ENCODE measurements at places on chromosomes 4 and X.
A peak's percentile ranks its signal among the peaks of the same experiment; 100 is the strongest.

DNA sequence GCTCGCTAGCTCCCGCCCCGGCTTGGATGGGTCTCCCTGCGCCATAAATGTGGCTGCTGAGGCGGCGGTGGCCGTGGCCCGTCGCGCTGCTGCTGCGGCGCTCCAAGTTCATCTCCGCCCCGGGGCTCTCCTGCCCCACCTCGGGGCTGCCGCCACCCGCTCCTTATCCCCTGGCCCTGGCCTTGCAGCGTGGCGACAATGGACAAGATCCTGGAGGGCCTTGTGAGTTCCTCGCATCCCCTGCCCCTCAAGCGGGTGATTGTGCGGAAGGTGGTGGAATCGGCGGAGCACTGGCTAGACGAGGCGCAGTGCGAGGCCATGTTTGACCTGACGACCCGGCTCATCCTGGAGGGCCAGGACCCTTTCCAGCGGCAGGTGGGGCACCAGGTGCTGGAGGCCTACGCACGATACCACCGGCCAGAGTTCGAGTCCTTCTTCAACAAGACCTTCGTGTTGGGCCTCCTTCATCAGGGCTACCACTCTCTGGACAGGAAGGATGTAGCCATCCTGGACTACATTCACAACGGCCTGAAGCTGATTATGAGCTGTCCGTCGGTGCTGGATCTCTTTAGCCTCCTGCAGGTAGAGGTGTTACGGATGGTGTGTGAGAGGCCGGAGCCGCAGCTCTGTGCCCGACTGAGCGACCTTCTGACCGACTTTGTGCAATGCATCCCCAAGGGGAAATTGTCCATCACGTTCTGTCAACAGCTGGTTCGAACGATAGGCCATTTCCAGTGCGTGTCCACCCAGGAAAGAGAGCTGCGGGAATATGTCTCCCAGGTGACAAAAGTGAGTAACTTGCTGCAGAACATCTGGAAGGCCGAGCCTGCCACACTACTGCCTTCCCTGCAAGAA is 763 bp downstream of the USP38 start:
- H3K4me3 ChIP-seq = peak overlapping the region; percentile 77
- peaks cover 6% of the 10 kb centered on the region for H3K4me1 ChIP-seq
- H3K27ac ChIP-seq = peak overlapping the region; percentile 95

DNA sequence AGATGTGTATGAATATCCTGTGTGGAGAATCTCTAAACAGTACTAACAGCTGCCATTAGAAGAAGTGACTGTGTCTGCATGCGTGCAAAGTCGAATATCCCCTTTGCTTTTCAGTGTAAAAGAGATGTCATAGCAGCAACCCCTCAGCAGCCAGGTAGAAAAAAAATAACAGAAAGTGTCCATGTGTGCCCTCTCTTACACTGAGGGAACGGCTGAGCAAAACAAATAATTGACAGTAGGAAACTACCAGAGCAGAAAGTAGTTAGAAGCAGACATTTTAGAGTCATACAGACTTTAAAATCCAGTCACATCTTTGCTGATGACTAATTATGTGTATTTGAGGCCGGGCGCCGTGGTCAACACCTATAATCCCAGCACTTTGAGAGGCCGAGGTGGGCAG is 370.8 kb downstream of the GPM6A start:
- H3K36me3 ChIP-seq = no peaks in the 10 kb centered on the region
- DNase-seq = no peak
- no peak overlapping the region for H3K27ac ChIP-seq
- no peak overlapping the region for H3K4me3 ChIP-seq
- H3K27me3 ChIP-seq = no peaks in the 10 kb centered on the region

DNA sequence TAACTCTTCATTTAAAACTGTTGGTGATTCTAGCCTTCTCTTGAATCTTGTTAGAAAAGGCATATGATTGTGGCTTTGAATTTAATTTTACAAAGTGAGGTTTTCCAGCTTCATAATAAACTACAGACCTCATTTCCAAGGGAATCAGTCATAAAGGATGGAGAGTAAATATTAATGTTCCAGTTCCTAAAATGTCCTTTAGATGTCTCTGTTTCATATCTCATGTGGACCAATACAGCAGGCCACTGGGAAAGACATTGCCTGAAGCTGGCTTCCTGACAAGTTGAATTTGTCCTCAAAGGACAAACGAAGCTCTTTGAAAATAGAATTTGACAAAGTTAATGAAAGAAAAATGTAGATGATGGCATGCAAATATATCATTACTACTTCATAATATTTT is 125.4 kb downstream of the ZNF330 start:
- no peak for DNase-seq
- H3K27ac ChIP-seq = no peak overlapping the region
- H3K4me3 ChIP-seq = no peak overlapping the region
- H3K27me3 ChIP-seq = no peaks in the 10 kb centered on the region
- no peaks in the 10 kb centered on the region for H3K36me3 ChIP-seq
- peaks cover 18% of the 10 kb centered on the region for H3K4me1 ChIP-seq

DNA sequence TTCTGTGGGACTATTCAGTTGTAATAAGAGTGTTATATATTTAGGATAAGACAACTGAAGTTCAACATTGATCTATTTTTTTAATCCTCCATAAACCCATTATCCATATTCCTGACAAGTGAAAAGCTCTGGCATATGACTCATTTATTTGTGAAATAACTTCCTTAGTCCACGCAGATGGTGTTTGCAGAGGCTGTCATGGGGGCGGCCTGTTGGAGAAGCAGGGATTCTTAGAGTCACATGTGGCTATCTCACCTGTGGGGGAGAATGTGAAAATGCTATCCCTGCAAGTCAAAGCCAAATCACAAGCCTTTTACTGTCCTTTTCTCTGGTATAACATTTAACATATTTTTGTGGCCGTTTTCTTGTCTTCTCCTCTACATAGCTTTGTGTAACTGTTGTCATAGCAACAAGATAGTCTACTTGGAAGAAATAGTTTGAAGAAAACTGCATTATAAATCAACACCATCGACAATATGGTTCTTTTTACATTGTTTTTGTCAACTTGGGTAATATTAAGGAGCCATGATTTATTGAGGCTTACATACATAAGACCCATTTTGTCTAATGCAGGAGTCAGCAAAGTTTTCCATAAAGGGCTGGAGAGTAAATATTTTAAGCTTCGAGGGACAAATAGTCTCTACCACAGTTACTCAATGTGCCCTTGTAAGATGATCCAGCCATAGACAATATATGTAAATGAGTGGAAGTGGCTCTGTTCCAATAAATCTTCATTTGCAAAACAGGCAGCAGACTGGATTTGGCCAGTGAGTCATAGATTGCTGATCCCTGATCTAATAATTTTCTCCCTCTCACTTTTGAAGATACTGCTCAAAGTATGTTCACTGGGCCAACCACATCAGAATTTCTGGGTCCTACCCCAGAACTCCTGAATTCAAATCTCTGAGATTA is 395.0 kb downstream of the DTHD1 start:
- no peak overlapping the region for H3K4me3 ChIP-seq
- no peaks in the 10 kb centered on the region for H3K36me3 ChIP-seq
- DNase-seq = no peak

- H3K27ac ChIP-seq = no peak overlapping the region
- H3K4me3 ChIP-seq = no peak overlapping the region
- H3K4me1 ChIP-seq = no peaks in the 10 kb centered on the region
- DNase-seq = no peak
- H3K27me3 ChIP-seq = no peaks in the 10 kb centered on the region
Measured at GRCh38 chr4:19134685-19135084, 1113.1 kb upstream of the LCORL start.

DNA sequence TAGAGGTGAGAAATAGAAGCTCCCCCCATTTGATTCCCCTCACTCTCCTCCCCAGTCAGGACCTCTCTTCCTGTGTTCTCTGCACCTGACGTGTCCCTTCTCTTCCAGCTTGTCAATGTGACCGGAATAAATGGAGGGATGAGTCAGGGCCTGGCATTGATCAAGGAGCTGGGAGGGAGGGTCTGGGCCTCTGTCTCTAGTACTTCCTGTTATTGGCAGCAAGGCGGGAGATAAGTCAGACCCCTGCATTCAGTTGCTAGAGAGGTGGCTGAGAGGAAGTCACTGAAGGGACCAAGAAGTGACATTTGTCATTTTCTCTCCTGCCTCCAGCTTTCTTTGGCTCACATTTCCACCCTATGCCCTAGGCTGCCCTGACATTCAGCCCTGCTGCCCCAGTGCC is 35.1 kb upstream of the ZNF41 start:
- no peak overlapping the region for H3K4me3 ChIP-seq
- no peak for DNase-seq
- H3K4me1 ChIP-seq = no peaks in the 10 kb centered on the region
- H3K27me3 ChIP-seq = no peaks in the 10 kb centered on the region
- no peak overlapping the region for H3K27ac ChIP-seq
- no peaks in the 10 kb centered on the region for H3K36me3 ChIP-seq

GRCh38 chr4:46492394-46492793 is 102.5 kb upstream of the GABRA2 start:
- H3K4me1 ChIP-seq = no peaks in the 10 kb centered on the region
- no peaks in the 10 kb centered on the region for H3K36me3 ChIP-seq
- DNase-seq = no peak

GRCh38 chr4:27662426-27662825 is 801.8 kb downstream of the STIM2 start:
- no peaks in the 10 kb centered on the region for H3K27me3 ChIP-seq
- no peaks in the 10 kb centered on the region for H3K4me1 ChIP-seq
- no peak for DNase-seq
- no peak overlapping the region for H3K27ac ChIP-seq
- H3K36me3 ChIP-seq = no peaks in the 10 kb centered on the region
- H3K4me3 ChIP-seq = no peak overlapping the region

DNA sequence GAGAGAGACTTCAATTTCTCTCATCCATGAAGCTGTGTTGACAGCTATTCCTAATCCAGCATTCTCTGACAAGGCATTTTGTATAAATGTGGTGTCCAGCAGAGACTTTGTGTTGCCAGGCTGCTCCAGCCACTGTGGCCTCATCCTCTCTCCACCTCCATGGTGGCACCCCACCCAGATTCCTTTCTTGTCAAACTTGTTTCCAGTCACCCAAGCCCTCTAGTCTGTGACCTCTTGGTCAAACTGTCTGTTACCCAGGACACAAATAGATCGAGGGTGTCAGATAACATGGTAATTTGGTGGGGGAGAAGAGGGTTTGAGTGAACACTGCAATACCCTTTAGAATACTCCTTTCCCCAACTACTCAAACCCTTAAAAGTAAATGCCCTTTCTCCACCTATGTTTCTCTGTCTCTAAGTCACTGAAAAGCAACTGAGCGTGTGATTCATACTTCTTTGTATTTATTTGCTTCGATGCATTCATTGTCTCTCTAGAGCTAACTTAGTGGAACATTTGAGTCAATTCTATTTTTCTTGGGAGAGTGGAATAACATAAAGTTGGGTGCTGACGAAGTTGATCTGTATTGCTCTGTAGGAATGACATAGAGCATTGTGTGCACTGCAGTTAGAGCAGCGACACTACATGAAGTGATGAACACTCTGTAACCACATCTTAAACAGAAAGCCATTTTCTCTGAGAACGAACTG is 13.7 kb downstream of the PITX2 start:
- H3K27me3 ChIP-seq = peaks cover 23% of the 10 kb centered on the region
- DNase-seq = no peak
- H3K4me3 ChIP-seq = no peak overlapping the region
- H3K27ac ChIP-seq = no peak overlapping the region
- no peaks in the 10 kb centered on the region for H3K36me3 ChIP-seq
- H3K4me1 ChIP-seq = peaks cover 3% of the 10 kb centered on the region
